Activated CD8-positive, alpha-beta T cell treated with anti-CD3 and anti-CD28 coated beads, Interleukin-2, amount 10 ng/mL, durations not matched to agents 7 days and 5 days (primary cell): ENCODE measurements at places on chromosomes 11 and 22. TPM values are rescaled to one million over a fixed set of nuclear protein-coding genes. Genes with fewer than 3 reads are reported as not detected.
A peak's percentile ranks its signal among the peaks of the same experiment; 100 is the strongest.

GRCh38 chr11:125649465-125650166, 24.7 kb downstream of the CHEK1 start:
- H3K36me3 ChIP-seq, result peaks cover 66% of the 10 kb centered on the region
- no peak overlapping the region for H3K27ac ChIP-seq
- H3K4me3 ChIP-seq, result no peak overlapping the region
- H3K27me3 ChIP-seq, result no peaks in the 10 kb centered on the region
- H3K4me1 ChIP-seq, result peaks cover 16% of the 10 kb centered on the region
- DNase-seq, result no peak

DNA sequence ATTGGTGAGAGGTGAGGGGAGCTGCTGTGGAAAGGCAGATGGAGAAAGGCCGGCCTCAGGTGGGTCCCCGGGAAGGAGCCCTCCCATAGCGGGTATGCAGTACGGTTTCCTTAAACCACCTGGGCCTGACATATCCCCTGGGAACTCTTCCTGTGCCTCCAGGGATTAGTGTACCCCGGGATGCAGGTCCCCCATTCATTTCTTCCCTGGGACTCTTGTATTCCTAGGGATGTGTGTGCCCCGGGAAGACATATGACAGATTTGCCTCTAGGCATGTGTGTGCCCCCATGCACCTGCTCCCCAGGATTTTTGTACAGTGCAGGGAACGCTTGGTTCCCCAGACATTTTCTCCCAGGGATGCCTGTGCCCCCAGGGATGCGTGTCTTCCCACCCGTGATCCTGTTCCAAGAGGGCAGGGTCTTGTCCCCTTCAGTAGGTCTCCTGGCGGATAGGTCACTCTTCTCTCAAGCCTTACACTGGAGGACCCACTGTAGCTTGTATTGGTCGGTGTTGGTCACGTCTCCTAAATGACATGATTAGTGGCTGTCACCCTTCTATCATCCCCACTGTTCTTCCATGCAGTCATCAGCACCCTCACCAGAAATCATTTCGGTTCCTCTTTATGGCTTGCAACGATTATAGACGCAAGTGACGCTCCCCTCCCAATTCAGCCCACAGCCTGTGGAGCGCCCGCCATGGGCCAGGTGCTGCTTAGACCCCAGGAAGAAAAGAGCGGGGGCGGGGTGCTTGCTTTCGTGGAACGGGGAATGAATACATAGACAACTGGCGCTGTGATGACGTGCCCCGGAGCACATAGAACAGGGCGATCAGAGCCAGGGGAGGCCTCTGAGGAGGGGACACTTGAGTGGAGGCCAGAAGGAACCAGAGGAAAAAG, 1.3 kb downstream of the PARVB start:
- H3K4me1 ChIP-seq, result peaks cover 48% of the 10 kb centered on the region
- peaks cover 6% of the 10 kb centered on the region for H3K36me3 ChIP-seq
- H3K4me3 ChIP-seq, result peak overlapping the region; percentile 81

- H3K4me3 ChIP-seq, result no peak overlapping the region
- peaks cover 48% of the 10 kb centered on the region for H3K36me3 ChIP-seq
- no peak overlapping the region for H3K27ac ChIP-seq
- H3K27me3 ChIP-seq, result no peaks in the 10 kb centered on the region
- DNase-seq, result no peak
These were observed 3.5 kb downstream of the SYVN1 start for GRCh38 chr11:65130631-65131416.

DNA sequence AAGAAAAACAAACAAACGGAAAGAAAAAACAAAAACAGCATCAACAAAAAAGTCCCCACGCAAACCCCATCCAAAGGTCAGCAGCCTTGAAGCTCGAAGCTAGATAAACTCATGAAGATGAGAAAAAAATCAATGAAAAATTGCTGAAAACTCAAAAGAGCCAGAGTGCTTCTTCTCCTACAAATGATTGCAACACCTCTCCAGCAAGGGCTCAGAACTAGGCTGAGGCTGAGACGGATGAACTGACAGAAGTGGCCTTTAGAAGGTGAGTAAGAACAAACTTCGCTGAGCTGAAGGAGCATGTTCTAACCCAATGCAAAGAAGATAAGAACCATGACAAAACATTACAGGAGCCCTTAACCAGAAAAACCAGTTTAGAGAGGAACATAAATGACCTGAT, 18.4 kb upstream of the FTH1 start:
- no peak overlapping the region for H3K4me3 ChIP-seq
- no peak for DNase-seq
- peaks cover 27% of the 10 kb centered on the region for H3K27me3 ChIP-seq
- peaks cover 4% of the 10 kb centered on the region for H3K36me3 ChIP-seq
- H3K27ac ChIP-seq, result no peak overlapping the region
- H3K4me1 ChIP-seq, result peaks cover 2% of the 10 kb centered on the region

GRCh38 chr11:64713016-64713707, 9.8 kb downstream of the NRXN2 start:
- peaks cover 71% of the 10 kb centered on the region for H3K27me3 ChIP-seq
- H3K4me3 ChIP-seq, result no peak overlapping the region
- H3K4me1 ChIP-seq, result peaks cover 10% of the 10 kb centered on the region
- H3K36me3 ChIP-seq, result no peaks in the 10 kb centered on the region

GRCh38 chr11:31863170-31863832, 52.2 kb upstream of the PAX6 start:
- no peak overlapping the region for H3K4me3 ChIP-seq
- H3K4me1 ChIP-seq, result no peaks in the 10 kb centered on the region
- H3K36me3 ChIP-seq, result no peaks in the 10 kb centered on the region
- H3K27me3 ChIP-seq, result peaks cover 10% of the 10 kb centered on the region

- no peaks in the 10 kb centered on the region for H3K4me1 ChIP-seq
- no peak overlapping the region for H3K4me3 ChIP-seq
- no peak for DNase-seq
- H3K27me3 ChIP-seq, result no peaks in the 10 kb centered on the region
- H3K27ac ChIP-seq, result no peak overlapping the region
These were observed 679.9 kb downstream of the KCNA4 start for GRCh38 chr11:29336727-29337575.

- H3K27me3 ChIP-seq, result no peaks in the 10 kb centered on the region
- no peaks in the 10 kb centered on the region for H3K36me3 ChIP-seq
- no peaks in the 10 kb centered on the region for H3K4me1 ChIP-seq
- H3K27ac ChIP-seq, result no peak overlapping the region
These were observed 232.5 kb downstream of the RAB38 start for GRCh38 chr11:87942786-87943185.

GRCh38 chr22:50306753-50307749, at the start of gene PLXNB2:
PLXNB2 (minus strand) TSS chr22:50307646; CDS start chr22:50290584, 17,062 bp downstream.
- peaks cover 40% of the 10 kb centered on the region for H3K4me1 ChIP-seq
- H3K27ac ChIP-seq, result no peak within 1 kb of the TSS
- peaks cover 2% of the 10 kb centered on the region for H3K27me3 ChIP-seq
- DNase-seq, result peak; percentile 52
- H3K4me3 ChIP-seq, result no peak within 1 kb of the TSS
- H3K36me3 ChIP-seq, result no peaks in the 10 kb centered on the region

- H3K4me1 ChIP-seq, result no peaks in the 10 kb centered on the region
- no peak overlapping the region for H3K4me3 ChIP-seq
- peaks cover 14% of the 10 kb centered on the region for H3K27me3 ChIP-seq
- H3K27ac ChIP-seq, result no peak overlapping the region
These were observed 105.4 kb upstream of the TIMP3 start for GRCh38 chr22:32696089-32696488.

GRCh38 chr22:32411829-32412592, at the start of gene RTCB:
RTCB (minus strand) TSS chr22:32412247; CDS start chr22:32412156, 91 bp downstream.
- peaks cover 26% of the 10 kb centered on the region for H3K36me3 ChIP-seq
- H3K4me1 ChIP-seq, result peaks cover 41% of the 10 kb centered on the region
- H3K27ac ChIP-seq, result peak within 1 kb of the TSS; percentile 93
- peak; percentile 93 for DNase-seq
- H3K27me3 ChIP-seq, result peaks cover 2% of the 10 kb centered on the region
- peak within 1 kb of the TSS; percentile 94 for H3K4me3 ChIP-seq

DNA sequence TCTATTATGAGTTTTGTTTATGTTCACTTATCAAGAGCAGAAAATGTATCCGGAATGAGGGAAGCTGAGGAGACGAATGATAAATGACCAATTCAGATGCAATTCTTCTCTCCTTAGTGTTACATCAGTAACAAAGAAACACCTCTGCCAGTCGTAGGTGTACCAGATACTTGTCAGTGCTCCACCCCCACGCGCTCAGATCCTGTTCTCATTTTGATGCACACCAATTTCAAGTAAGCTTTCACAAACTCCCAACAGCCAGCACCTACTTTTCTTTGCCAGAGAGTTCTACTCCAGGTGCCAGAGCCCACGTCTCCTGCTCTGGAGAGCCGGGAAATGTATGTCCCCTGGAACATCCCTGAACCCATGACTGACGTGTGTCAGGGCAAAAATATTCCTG, 43.7 kb downstream of the OR8B12 start:
- no peak overlapping the region for H3K27ac ChIP-seq
- DNase-seq, result no peak
- H3K27me3 ChIP-seq, result no peaks in the 10 kb centered on the region
- H3K4me1 ChIP-seq, result no peaks in the 10 kb centered on the region

DNA sequence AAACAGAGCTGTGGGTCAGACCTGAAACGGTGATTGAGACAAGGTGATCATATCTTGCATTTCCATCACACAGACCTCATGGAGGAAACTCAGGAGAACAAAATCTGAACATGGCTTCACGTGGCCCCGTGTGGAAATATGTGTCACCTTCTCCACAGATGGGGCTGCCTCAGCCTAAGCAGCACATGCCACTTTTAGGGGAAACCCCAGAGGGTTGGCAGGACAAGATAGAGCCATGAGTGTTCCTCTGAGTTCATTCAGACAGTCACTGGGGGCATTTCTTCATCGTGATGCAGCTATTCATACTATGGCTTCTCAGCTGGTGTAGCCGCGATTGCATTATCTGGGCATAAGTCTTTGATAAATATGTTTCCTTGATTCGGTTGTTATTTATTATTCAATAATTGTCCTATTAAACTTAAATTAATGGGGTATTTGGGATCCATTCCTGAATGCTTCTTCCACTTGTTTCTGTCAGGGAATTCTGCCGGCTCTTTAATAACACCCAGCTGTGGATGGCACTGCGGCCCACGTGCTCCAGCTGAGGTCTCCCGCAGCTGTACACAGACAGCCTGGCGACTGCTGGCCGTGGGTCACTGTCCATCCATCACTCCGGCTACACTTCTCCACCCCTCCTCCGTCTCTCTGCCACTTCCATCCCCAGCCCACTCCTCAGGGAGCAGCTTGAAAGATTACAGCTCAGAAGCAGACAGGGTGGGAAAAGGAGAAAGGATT, 485.1 kb downstream of the OPCML start:
- no peak for DNase-seq
- H3K27me3 ChIP-seq, result no peaks in the 10 kb centered on the region
- no peaks in the 10 kb centered on the region for H3K36me3 ChIP-seq
- no peak overlapping the region for H3K27ac ChIP-seq
- no peaks in the 10 kb centered on the region for H3K4me1 ChIP-seq

DNA sequence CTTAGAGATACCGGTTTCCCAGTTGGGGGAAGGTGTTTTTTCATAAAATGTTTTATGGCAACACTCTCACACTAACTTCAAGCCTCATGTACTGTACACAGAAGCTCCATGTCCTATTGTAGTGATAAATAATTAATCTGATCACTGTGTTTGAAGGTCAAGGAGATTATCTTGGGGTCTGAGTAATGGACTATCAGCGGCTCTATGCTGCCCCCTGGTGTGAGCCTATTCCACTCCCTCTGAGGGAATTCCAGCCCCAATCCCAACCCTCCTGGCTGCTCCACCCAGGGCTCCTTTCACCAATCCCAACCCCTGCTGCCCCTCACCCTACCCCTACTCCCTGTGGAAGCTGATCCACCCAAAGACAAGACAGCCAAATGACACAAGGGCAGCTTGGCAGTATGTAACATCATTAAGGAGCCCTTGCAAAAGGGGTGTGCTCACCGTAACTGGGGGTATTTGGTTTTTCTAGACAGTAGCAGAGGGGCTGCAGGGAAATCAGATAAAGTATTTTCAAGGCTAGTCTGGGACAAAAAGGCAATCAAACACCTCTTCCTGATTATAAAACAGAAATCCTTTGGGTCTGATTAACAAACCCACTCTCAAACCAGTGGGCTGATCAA, 22.3 kb downstream of the HPS4 start:
- peak; percentile 46 for DNase-seq
- H3K4me1 ChIP-seq, result no peaks in the 10 kb centered on the region
- H3K4me3 ChIP-seq, result no peak overlapping the region
- H3K36me3 ChIP-seq, result peaks cover 34% of the 10 kb centered on the region
- no peaks in the 10 kb centered on the region for H3K27me3 ChIP-seq
- no peak overlapping the region for H3K27ac ChIP-seq

GRCh38 chr11:810040-810567, 337 bp downstream of the RPLP2 start:
- H3K4me1 ChIP-seq, result peaks cover 45% of the 10 kb centered on the region
- peak overlapping the region; percentile 93 for H3K4me3 ChIP-seq
- peak overlapping the region; percentile 97 for H3K27ac ChIP-seq
- H3K36me3 ChIP-seq, result peaks cover 39% of the 10 kb centered on the region

Gene NLRP14
- total RNA-seq, result 0.13 TPM
